ENCODE measurements at places on chromosomes 16 and 17. TPM values are rescaled to one million over a fixed set of nuclear protein-coding genes. Genes with fewer than 3 reads are reported as not detected.

GRCh38 chr17:18321309-18321708, 6.2 kb downstream of the SMCR8 start:
- DNase-seq = no peak

GRCh38 chr17:73513426-73513825, 130.8 kb downstream of the SDK2 start:
- DNase-seq = no peak

- no peak for DNase-seq
Observed at GRCh38 chr16:86521236-86522197, 11.2 kb downstream of the FOXF1 start.

DNA sequence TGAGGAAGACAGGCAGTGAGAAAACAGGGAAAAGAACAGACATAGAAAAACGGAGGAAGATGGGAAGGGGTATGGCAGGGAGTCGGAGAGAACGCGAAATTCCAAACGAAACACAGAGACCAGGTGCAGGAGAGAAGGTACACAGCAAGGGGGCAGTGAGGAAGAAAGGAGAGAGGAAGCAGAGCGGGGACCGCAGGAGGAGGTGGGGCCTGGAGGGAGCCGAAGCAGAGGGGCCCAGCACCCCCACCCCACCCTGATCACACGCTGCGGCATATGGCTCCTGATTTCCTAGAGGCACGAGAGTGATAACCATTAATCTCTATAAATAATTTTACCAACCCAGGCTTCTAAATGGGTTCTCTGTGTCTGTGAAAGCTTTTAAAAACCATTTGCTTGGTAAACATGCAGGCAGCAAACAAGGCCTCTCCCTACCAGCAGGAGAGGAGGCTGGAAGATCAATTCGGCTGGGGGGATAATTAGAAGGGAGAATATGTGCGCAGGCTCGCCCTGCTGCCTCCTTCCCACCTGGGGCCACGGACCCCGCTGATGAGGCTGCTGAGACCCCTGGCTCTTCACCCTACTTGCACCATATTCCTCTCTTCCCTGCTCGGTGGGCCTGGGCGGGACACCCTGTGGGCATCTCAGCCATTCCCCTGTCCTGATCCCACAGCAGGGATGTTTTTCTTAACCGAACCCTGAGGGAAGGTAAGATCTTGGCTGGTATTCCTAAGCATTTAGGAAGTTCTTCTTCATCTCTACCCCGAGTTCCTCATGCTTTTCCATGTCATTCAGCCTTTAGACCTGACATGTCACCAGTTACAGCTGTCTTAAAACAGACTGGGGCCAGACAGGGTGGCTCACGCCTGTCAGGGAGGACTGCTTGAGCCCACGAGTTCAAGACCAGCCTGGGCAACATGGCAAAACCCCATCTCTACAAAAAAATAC, 86.7 kb downstream of the TMEM132E start:
- DNase-seq = no peak

DNA sequence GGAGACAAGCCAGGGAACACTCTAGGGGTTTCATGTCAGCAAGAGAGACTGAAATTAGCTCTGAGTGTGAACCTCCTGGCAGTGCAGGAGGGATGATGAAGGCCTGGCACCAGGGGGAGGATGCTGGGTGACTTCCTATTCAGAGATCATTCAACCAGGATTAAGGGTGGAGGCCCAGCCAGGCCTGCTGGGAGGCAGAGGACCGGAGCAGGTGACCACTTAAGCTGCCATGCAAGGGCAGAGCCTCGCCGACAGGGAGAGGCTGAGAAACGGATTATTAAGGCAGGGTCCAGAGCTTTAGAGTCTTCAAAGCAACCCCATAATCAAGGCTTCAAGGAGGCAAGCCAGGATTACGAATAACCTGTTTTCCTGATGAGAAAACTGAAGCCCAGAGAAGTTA, 10.6 kb upstream of the SRCIN1 start:
- no peak for DNase-seq

DNA sequence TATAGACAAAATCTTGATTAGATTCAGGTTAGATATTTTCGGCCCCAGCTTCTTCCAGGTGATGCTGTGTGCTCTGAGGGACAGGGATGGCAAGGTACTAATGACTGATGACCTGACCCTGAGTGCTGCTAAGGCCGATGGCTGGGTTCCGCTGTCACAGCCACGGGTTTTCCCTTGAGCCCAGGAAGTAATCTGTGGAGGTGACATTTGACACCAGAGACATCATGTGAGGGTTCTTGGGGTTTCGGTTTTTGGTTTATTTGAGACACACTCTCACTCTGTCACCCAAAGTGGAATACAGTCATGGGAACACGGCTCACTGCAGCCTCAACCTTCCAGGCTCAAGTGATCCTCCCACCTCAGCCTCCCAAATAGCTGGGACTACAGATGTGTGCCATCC, 9.8 kb downstream of the OTOP3 start:
- no peak for DNase-seq

GRCh38 chr17:7312432-7313087, 2.6 kb downstream of the GPS2 start:
- no peak for DNase-seq

- no peak for DNase-seq
Observed at GRCh38 chr16:84806256-84806889, 13.4 kb upstream of the CRISPLD2 start.

DNA sequence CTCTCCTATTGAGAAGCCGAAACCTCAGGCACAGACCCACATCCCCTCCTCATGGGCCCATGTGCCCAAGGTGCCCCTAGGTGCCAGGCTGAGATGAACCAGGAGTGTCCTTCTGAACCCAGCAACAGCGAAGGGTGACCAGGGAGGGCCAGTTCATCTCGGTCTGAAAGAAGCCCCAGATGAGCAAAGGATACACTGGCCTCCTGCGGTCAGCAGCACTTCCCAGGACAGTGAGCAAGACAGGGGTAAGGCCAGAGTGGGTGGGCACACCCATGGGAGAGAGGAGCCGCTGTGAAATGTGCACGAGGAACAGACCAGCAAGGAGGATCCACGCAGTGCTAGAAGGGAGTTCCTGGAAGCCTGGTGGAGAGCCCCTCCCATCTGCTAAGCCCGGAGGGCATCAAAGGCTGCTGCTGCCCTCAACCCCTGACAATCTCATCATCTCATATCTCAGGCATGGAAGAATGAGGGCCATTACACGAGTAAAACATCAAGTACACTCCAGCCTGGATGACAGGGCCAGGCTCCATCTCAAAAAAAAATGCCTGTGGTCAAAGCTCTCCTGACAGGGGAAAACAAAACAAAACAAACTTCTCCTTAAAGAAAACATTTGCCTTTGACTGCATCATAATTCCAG, 3.3 kb upstream of the HBZ start:
- no peak for DNase-seq

DNA sequence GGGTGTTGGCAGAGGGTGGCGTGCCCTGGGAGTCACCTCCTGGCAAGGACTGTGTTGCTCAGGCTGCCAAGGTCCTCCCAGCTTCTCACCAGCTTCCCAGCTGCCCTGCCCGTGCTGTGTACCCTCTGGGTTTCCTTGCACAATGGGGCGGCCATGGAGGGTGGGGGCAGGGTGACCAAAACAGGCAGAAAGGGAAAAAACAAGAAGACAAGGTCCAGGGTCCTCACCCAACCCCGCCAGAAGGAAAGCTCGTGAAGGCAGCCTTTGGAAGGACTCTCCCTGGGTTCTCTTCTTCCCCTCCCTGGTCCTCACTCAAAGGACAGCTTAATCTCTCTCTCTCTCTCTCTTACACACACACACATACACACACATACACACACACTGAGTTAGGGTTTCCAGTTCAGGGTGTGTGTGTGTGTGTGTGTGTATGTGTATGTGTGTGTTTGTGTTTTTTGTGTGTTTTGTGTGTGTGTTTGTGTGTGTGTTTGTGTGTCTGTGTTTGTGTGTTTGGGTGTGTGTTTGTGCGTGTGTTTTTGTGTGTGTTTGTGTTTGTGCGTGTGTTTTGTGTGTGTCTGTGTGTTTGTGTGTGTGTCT, 2.0 kb downstream of the SLC13A5 start:
- DNase-seq = no peak

DNA sequence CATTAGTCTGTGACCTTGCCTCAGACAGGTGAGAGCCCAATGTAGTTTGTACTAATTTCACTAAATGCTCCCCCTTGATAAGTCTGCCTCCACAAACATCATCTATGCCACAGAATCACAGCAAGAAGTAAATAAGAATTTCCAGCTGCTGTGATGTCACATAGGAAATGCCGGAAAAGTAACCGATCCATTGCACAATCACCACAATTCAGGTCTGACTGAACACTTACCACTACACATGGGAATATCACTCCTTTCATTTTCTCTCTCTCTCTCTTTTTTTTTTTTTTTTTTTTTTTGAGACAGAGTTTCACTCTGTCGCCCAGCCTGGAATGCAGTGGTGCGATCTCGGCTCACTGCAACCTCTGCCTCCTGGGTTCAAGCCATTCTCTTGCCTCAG, 79.0 kb upstream of the CDH11 start:
- DNase-seq = no peak

- DNase-seq = no peak
Observed at GRCh38 chr17:62797959-62798358, 10.2 kb downstream of the MARCHF10 start.

DNA sequence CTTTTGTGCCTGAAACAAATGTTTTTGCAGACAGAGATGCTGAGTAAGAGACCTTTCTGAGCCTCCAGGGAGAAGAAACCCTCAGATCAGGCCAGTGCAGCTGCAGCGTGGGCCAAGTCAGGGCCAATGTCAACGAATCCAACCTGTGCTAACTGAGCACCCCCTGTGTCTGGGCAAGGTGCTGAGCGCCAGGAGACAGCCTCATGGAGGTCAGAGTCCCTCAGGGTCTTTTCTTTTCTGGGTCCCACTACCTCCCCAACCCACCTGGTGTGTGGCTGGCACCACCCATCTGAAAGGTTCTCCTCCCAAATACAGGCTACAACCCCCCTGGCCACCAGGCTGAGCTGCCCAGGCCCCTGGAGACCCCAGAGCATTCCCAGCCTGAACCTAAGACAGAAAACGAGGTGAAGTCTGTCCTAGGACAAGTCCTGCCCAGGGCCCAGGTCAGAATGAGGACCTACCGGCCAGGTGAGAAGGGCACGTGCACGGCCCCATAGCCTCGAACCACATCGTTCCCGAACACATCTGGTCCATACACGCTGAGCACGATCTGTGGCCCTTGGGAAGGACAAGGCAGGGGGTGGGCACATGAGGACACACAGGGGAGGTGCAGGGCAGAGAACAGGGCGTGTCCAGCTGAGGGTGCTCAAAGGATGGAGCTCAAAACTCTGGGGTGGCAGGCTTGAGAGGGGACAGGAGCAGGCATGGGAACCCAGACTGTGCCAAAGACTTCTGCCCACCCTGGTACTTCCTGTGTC, 15.0 kb downstream of the B9D1 start:
- no peak for DNase-seq

- DNase-seq = no peak
Observed at GRCh38 chr16:50281391-50282009, 15.1 kb downstream of the ADCY7 start.

DNA sequence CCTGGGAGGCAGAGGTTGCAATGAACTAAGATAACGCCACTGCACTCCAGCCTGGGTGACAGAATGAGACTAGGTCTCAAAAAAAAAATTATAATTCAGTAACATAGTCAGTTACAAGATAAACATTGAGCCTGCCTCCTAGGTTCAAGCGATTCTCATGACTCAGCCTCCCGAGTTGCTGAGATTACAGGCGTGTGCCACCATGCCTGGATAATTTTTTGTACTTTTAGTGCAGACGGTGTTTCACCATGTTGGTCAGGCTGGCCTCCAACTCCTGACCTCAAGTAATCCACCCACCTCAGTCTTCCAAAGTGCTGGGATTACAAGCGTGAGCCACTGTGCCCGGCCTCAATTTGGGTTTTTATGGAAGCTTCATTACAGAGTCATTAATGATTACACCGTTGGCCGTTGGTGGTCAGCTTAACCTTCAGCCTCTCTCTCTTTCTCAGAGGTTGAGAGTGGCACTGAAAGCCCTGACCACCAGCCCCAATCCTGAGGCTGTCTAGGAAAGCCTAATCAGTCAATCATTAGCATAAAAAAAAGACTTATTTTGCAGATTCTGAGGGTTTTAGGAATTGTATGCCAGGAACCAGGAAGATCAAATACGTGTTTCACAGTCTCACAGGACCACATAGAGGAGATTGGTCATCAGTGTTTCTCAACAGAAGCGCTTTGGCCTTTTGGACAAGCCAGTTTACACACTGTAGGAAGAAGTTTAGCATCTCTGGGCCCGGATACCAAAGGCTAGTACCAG, 1.3 kb upstream of the LRRC37A3 start:
- no peak for DNase-seq

DNA sequence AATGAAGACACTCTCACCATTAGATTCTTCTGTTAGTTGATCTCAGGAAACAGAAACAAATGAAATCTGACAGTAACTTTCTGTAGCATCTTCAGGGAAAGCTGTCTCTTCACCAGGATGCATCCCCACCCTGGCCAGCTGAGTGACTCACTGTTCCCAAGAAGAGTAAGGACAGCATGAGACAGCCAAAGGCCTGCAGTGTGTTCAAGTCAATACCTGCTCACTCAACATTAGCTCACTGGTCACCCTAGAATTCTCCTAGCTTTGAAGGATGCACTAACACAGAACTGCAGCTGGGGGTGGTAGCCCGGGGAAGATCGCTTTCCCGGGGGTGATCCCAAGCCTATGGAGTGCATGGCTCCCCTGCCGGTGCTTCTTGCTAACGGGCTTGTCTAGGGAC, 28.2 kb upstream of the CLEC18B start:
- no peak for DNase-seq

- DNase-seq = peak; percentile 42
Observed at GRCh38 chr17:38584350-38584925, 21.3 kb downstream of the SRCIN1 start.

DNA sequence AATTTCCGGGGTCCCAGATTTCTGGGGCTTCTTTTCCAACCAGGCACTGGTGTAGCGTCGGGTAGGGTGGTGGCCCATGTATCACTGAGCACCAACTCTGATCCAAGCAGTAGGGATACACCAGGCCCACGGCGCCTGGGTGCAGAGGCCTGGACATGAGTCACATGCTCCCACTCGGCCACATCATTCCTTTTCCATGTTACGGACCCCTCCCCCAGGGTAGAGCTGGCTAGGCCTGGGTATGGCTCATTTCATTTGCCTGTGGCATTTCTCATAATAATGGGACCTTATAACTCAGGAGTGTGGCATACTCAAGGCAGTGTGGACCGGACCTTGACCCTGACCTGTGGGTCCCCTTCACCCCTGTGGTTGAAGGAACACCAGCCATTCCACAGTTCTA, 18.0 kb upstream of the NDRG4 start:
- no peak for DNase-seq

- no peak for DNase-seq
Observed at GRCh38 chr17:75693500-75694481, 26.7 kb downstream of the SAP30BP start.

The PTGES3L gene
- total RNA-seq = 0.44 TPM

The GLP2R gene
- total RNA-seq = not detected

The CAMKK1 gene
- 6.0 TPM for total RNA-seq

The MILR1 gene
- total RNA-seq = not detected

The GNGT2 gene
- total RNA-seq = 4.5 TPM

The ENPP7 gene
- 0.15 TPM for total RNA-seq

The INTS2 gene
- total RNA-seq = 21.2 TPM

The CFAP119 gene
- total RNA-seq = 1.3 TPM

The CACNG1 gene
- not detected for total RNA-seq

The SLC38A8 gene
- total RNA-seq = not detected

The SLFN14 gene
- total RNA-seq = not detected

The TMEM92 gene
- not detected for total RNA-seq

The MLKL gene
- total RNA-seq = 29.5 TPM

The GCGR gene
- 0.13 TPM for total RNA-seq

The SLC52A1 gene
- total RNA-seq = 0.14 TPM

The EXOC3L1 gene
- 0.25 TPM for total RNA-seq

All from T-cell (primary cell).